Large intestine (tissue), 12 donors: ENCODE measurements at places on chromosomes 5 and 9. TPM values are rescaled to one million over a fixed set of nuclear protein-coding genes. Genes with fewer than 3 reads are reported as not detected.

GRCh38 chr5:56700711-56701110 is 114.6 kb upstream of the MAP3K1 start:
- DNase-seq = no peak

GRCh38 chr9:126431077-126431742 is 104.6 kb downstream of the MVB12B start:
- no peak for DNase-seq

- no peak for DNase-seq
Measured at GRCh38 chr5:168883281-168883741, 304.1 kb upstream of the PANK3 start.

DNA sequence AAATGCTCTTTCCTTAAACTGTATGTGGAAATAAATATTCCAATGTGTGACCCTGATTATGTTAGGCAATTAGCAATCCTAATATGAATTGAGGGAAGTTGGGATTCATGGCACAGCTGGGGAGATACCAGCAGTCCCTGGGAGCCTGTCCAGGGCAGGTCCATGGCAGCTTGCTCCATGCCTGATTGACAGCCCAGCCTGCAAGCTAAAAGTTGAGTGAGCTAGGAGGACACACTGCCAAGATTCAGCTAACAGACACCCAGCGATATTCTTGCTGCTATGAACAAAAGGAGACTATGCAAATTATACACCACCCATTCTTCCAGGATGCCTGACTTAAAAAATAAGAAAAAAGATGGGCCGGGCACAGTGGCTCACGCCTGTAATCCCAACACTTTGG is 6.2 kb downstream of the TGFBI start:
- no peak for DNase-seq

DNA sequence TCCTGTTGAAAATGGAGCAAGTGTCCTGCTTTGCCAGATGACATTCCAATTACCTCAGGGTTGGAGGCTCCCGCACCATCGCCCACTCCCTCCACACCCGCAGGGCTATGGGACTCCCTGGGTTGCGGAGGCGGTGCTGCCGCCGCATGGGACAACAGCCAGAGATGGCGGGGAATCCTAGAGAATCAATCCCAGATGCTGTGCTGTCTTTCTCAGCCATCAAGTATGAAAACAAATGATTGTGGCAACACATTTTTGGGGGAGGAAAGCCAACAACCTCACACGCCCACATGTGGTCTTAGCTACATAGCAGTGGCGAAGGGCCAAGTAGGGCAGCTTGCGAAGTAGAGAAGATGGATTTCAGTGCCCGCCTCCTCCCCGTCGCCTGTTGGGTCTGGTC is 46.7 kb downstream of the IL31RA start:
- DNase-seq = no peak

Gene SHISAL2B
- polyA plus RNA-seq = 0.06 TPM

Gene PRUNE2
- polyA plus RNA-seq = 68.1 TPM

DNA sequence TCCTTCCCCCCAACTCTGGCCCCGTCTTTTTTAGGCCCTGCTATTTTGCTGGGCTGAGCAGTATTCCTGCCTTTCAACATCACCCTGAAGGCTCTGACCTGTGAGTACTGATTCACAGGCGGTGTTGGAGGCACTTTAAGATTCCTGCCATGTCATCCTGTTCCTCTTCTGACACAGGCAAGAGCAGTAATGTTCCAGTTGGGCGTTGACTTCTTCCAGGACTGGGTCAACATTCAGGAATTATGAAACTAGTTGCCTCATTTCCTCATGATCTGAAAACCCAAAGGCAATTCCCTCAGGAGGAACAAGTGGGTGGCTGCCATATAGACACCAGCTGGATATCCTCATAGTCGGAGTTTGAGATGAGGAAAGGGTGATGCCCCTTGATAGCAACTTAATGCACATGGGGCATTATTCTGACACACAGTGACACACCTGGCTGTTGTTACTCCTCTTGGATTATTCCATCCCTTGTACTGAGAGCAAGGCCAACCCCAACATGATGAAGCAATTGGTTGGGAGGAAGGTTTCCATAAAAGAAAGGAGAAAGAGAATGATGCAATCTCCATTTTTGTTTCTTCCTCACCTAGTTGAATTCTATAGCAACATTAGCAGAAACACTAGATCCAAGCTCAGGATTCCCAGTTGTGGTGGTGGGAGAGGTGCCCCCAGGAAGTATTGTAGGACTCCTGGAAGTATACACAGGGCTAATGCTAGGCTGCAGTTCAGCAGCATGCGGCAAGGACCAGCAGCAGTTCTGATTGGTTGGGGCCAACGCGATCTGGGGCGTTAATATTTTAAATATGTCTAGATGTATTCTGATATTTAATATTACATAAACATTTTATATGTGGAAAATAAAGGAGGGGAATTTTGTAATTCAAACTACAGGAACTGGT is 19.6 kb upstream of the GLRX start:
- DNase-seq = no peak

- DNase-seq = no peak
Measured at GRCh38 chr5:146890731-146891440, 12.3 kb upstream of the PPP2R2B start.

GRCh38 chr5:107418902-107419301 is 251.8 kb downstream of the EFNA5 start:
- no peak for DNase-seq

GRCh38 chr5:2222246-2222992 is 339.7 kb upstream of the IRX4 start:
- DNase-seq = no peak

DNA sequence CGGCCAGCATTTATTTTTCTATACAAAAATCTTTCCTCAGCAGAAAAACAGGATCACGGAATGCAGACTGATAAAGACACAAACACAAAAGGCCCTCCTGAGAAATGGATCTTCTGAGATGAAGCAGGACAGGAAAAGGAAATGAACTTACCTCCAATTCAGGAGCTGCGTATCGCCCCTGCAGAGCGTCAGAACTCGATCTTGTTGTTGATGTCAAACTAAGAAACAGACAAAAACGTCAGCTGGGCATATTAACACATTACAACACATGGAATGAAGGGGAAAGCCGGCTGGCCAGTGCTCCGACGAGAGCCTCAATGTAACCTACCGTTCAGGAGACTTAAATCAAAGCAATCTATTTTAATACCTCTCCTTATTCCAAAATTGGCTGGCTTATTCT is 105.1 kb downstream of the SERINC5 start:
- no peak for DNase-seq

DNA sequence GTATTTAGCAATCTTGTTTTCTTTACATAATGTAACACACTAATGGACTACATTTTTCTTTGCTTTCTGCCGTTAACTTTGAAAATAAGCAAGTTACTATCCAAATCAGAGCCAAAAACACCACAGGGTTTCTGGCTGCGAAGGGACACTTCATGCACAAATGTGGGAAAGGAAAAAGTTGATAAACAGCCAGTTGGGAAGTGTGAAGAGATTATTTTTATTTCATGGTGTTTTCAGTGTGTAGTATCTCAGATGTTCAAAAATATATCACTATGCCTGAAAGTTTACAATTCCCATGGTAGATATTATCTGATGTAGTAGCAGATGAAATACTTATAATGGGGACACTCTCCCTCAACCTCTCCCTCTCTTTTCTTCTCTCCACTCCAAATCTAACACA is 135.3 kb downstream of the CETN3 start:
- DNase-seq = no peak

DNA sequence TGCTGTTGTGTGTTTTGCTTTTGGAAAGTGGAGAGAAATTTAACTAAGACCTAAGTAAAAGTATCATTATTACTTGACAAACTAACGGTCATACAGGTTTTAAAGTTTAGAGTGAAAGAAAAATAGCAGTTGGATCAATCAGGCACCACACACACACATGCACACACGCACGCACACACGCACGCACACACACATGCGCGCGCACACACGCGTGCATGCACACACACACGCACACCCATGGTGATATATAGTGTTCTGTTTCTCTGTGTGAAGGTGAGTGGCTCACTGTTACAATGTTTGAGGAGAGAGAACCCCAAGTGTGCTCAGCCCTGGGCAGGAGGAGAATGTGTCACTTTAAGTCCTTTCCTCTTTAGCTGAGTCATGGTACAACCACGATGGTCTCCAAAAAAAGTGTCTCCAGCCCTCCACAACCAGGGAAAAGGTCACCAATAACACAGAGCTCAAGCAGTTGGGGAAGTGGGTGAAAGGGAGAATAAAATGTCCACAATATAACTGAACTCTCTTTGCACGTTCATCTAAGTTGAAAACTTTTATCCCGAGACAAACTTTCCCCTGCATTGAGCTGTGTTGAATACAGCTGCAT is 3.2 kb downstream of the ZNF366 start:
- DNase-seq = no peak

Gene TMEM174
- not detected for polyA plus RNA-seq

DNA sequence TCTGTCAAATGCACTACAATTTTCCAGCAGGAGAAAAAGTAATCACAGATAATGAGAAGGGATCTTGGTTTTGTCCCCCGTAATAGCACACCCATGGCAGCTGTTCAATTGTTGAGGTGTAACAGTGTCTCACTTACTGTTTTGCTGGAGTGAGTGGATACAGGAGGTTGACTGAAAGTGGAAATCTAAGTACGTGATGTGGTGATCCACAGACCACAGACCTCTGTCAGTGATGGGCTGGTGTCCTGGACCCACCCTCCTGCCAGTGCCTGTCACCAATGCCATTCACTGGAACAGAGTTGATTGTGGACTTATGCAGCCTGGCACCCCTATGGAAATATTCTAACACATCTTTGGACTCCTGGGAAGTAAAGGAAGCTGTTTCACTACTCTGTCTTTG is 261.7 kb downstream of the TRPM3 start:
- DNase-seq = no peak

DNA sequence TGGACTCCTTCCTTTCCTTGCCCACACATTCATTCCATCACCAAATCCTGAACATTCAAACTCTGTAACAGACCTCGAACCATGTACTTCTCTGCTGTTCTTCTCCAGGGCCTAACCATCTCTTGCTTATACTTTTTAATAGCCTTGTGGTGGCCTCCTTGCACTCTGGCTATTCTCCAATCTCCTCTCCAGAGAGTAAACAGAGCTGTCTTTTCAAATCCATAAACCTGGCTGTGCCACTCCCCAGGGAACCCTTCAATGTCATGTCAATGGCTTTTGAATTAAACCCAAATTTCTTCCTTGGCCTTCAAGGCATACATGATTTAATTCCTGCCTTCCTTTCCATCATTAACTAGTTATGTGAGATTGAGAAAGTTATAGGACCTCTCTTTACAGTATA is 277.6 kb upstream of the EFNA5 start:
- DNase-seq = no peak

Gene CTSV
- 19.9 TPM for polyA plus RNA-seq

Gene GABRA6
- polyA plus RNA-seq = not detected

DNA sequence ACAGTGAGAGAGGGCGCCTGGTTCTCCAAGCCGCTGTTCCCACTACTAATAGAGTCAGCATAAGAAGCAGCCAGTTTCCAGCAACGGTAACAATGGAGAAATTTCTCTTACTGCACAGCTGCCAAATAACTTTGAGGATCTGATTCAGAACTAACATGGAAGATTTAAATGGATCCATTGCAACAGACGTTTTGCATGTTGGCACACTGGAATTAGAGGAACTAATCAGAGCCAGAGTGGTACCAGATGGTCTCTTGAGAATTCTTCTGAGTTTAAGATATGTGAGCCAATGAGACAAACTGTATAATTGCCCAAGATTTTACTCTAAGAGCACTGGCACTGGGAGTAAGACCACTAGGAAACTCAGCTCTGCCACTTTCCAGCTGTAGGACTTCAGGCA is 186.5 kb downstream of the EFNA5 start:
- no peak for DNase-seq

DNA sequence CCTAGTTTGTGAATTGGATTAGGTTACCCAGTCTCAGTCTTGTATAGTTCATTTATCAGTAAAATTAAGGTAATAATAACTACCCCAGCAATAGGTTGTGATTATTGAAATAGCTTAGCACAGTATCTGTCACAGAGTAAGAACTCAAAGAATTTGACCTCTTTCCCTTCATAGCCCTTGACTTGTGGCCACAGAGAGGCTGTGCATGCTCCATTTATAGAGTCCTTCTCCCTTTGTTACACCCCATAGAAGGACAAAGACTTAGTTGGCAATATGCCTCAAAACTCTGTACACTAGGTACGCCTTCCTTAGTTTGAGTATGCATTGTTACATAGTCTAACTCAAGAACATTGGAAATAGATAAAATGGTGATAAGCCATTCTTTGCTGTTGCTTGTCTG is 257.2 kb downstream of the KCTD16 start:
- DNase-seq = no peak

- no peak for DNase-seq
Measured at GRCh38 chr5:121218086-121218485, 633.6 kb upstream of the FTMT start.

DNA sequence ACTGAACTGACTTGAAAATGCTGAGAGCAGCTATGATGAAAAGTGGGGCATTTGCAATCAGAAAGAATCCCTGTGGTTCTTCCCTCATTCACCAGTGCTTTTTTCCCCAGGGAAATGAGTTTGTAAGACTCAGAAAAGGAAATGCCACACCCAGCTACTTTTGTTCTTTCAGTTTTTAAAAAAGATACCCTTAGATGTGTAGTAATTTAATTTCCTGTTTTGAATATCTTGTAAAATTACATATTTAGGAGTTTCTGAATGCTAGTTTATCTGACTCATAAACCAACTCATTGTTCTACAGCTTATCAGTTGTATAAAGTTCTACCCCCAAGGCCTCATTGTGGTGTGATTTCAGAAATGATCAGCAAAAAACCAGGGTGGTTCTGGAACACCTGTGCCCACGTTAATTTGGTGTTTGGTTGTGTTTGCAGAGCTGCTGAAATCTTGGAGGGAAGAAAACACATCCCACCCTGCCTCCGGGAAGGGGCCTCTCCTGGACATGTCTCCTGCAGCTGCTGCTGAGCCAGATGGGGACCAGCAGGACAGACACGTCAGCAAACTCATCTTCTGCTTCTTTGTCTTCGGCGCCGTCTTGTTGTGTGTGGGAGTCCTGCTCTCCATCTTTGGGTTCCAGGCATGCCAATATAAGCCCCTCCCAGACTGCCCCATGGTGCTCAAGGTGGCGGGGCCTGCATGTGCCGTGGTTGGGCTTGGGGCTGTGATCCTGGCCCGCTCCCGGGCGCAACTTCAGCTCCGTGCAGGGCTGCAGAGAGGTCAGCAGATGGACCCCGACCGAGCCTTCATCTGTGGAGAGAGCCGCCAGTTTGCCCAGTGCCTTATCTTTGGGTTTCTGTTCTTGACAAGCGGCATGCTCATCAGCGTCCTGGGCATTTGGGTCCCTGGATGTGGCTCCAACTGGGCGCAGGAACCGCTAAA is 2.8 kb downstream of the TMEM171 start:
- no peak for DNase-seq

DNA sequence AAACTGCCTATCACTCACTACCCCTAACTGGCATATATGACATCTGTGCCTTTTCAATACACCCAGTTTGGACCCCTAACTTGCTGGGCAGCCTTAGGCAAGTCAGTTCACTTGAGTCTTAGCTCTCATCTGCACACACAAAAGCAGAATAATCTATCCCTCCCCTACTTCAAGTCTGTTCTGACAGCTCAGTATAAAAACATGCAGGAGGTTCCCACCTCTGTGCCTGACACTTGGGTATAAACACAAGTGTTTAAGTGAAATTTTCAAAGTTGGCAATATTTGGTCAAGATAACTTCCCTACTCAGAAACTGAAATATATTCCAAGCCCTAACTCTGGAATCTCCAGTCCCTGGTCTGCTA is 12.6 kb downstream of the HNRNPH1 start:
- DNase-seq = no peak
